ENCODE measurements at places on chromosomes 16 and 17. TPM values are rescaled to one million over a fixed set of nuclear protein-coding genes. Genes with fewer than 3 reads are reported as not detected.

CD7 gene
- 385 TPM for total RNA-seq

PFAS gene
- total RNA-seq: 25.0 TPM

SLFN12 gene
- 2.4 TPM for total RNA-seq

C17orf78 gene
- not detected for total RNA-seq

KRT20 gene
- total RNA-seq: not detected

C16orf46 gene
- 0.47 TPM for total RNA-seq

CMTM2 gene
- total RNA-seq: not detected

ARMC7 gene
- 2.0 TPM for total RNA-seq
